ENCODE measurements at places on chromosomes 11 and 22.

DNA sequence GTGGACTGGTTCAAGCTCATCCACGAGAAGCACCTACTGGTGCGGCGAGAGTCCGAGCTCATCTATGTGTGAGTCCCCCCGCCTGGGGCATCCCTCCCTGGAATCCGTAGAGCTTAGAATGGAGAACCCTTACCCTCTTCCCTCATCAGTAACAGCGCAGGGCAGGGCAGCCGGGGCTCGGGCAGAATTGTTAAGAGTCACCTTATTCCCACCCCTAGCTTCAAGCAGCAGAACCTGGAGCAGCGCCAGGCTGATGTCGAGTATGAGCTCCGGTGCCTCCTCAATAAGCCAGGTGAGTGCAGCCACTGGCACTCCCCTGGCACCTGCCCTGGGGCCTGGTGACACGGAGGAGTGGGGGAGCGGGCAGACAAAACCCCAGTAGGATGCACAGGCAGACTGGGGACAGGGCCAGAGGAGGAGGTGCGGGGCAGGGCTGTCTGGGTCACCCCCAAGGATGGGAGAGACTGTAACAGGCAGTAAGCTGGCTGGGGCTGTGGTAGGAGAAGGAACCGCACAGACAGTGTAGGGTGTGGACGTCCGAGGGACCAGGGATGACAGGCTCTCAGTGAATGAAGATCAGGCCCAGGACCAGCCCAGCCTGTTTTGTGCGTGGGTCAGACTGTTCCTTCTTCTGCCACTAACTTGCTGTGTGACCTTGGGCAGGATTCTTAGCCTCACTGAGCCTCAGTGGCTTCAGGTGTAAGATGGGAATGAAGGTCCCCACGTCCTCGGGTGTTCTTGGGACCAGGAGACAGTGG, 20.4 kb downstream of the C22orf23 start:
- no peak for DNase-seq

GRCh38 chr11:92623055-92623454, 346.4 kb upstream of the MTNR1B start:
- no peak for DNase-seq

GRCh38 chr11:124898711-124899110, 1.0 kb upstream of the ROBO4 start:
- no peak for DNase-seq

GRCh38 chr11:252666-253065, 15.9 kb downstream of the PSMD13 start:
- DNase-seq: no peak

- DNase-seq: peak; percentile 70
These were observed 80.6 kb downstream of the WNT7B start for GRCh38 chr22:45896153-45896951.

- no peak for DNase-seq
These were observed 76.7 kb downstream of the FAR1 start for GRCh38 chr11:13745165-13745564.

GRCh38 chr11:114525682-114526081, 34.0 kb downstream of the NXPE1 start:
- DNase-seq: no peak

DNA sequence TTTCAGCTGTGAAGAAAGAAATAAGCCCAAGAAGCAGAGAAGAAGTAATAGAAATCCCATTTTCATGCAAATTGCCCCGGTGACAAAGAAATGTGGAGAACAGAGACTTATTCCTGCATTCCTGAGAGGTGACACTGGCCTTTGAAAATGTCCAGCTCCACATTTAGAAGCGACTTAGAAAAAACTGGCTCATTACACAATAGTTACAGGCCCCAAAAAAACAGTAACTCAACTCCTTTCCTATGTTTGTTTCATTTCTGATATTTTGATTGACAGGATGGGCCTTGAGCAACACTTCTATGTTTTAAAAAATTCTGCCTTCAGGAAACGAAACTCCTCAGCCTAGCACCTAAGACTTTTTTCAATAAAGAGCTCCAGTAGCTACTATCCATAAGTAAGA, 726.9 kb upstream of the TENM4 start:
- no peak for DNase-seq

DNA sequence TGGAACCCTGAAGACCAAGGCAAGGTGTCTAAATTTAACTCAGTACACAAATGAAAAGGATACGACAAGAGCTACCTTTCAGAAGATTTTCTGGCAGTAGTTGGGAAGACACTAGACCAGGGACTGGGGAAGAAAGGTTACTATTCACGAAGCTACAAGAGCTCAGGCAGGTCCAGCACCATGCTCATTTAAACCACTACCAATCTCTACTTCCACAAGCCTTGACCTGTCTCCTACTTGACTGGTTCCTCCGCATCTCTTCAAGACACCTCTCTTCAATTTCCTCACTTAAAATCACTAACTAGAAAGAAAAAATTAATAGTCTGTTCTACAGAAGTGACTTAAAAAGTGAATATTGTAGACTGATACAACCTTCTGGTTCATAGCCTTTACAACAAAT, 22.9 kb downstream of the TCF20 start:
- DNase-seq: no peak

GRCh38 chr11:64455456-64456261, 96.7 kb downstream of the RPS6KA4 start:
- DNase-seq: peak; percentile 59

GRCh38 chr11:80559942-80560341, 1119.1 kb upstream of the TENM4 start:
- DNase-seq: no peak

- DNase-seq: no peak
These were observed 3.6 kb upstream of the VWCE start for GRCh38 chr11:61298663-61299244.

DNA sequence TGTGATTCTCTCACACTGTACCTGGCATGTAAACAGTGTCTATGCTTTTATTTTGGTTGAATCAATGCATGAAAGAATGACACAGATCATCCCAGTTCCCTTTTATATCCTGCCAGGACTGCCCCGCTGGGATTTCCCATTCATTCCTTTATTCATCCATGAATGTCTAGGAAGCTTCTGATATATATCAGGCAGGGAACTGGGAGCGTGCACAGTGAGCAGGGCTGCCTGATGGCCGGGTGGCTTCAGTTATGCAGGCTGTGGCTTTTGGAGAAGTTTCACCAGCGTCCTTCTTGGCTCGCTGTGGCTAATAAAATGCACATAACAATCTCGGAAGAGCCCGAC, 789.0 kb downstream of the TBC1D22A start:
- no peak for DNase-seq

GRCh38 chr11:63371396-63371795, 1.8 kb downstream of the SLC22A9 start:
- no peak for DNase-seq

GRCh38 chr11:16750417-16750816, 12.0 kb downstream of the C11orf58 start:
- DNase-seq: no peak

DNA sequence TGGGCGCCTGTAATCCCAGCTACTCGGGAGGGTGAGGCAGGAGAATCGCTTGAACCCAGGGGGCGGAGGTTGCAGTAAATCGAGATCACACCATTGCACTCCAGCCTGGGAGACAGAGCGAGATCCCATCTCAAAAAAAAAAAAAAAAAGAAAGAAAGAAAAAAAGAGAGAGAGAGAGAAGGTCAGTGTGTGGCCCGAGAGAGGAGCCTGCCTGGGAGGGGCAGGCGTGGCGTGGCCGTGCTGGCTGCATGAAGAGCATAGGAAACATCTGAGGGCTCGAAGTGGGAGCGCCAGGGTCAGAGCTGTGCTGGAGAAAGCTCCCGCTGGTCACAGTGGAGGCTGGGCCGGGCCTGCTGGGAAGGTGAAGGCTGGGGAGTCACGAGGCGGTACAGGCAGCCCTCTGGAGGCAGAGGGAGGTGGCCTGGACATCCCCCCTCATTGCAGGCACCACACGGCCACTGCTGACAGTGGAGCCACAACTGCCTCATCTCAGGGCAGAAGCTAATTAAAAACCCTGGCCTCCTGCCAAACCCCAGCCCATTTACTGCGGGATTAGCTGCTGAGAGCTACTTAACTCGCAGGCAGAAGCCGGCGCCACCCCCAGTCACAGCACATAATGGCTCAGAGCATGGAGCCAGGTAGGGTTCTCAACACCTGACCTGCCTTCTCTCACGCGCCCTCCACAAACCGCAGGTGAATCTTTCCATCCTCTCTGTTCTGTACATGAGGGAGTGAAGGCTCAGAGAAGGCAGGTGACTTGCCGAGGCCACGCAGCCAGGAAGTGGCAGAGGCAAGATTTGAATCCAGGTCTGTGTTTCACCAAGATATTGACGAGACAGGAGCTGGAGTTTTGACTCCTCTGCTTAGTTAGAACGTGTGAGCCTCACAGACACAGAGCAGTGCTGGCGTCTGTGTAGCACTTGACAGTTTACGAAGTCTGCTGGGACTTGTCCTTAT, 32.6 kb downstream of the NFAM1 start:
- DNase-seq: peak; percentile 49

GRCh38 chr11:122197066-122197987, 81.3 kb upstream of the BLID start:
- DNase-seq: no peak

- no peak for DNase-seq
These were observed 1.7 kb upstream of the CRYBB1 start for GRCh38 chr22:26619510-26619909.

DNA sequence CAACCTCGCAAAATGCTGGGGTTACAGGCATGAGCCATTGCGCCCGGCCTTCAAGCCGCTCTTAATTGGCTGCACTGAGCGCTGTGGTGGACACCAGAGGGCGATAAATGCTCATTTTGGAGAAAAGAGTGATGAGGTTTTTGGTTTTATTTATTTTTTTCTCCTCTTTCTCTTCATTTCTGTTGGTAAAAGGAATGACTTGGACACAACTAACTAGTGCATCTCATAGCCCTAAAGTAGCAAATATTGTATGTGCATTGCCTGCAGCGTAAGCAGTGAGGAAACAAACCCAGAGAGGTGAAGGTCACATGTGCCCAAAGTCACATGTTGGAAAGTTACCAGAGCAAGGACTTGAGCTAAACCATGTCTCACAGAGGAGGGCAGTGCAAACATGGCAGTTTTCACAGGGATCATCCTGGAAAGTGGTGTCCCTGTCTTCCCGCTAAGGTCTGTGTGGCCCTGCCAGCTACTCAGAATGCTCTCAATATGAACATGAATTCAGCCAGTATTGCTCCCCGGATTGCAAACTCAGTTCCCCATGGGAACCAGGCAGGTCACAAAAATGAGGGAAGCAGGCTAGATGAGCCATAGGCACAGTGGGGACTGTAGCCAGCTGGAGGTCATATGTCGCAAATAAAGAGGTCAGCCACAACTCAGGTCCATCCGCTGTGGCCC, 8.6 kb upstream of the CD82 start:
- DNase-seq: peak; percentile 86

DNA sequence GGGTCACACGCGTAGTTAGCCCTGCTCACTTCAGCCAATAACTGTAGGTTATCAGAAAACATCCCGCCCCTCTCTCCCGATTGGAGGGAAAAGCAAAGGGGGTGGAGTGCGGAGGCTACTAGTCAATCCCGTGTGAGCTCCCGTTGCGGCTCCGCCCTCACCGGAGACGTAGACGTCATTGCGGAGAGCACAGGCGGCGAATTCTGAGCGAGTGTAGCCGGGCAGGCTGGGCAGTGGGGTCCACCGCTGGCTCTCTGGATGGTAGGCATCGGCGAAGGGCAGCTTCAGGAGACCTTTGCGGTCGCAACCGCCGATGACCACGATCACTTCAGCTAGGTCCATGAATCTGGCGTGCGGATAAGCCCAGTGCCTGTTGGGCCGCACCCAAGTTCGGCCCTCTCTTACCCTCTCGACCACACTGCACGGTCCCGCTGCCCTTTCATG, 4.7 kb downstream of the KLHL35 start:
- DNase-seq: peak; percentile 93

DNA sequence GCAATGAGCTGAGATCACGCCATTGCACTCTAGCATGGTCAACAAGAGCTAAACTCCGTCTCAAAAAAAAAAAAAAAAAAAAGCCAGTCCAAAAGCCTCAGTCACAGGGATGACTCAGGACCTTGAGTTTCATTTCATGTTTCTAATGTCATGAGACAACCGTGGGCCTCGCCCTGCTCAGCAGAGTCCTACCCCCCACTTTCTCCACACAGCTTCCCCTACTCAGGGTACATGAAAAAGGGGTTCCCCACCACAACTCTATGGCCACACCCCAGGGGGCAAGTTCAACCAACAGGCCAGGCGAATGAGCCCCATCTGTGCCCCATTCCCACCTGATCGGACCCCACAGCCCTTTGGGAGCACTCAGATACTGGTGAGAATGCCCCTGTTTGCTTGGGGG, 24.3 kb upstream of the ADA2 start:
- DNase-seq: no peak

- no peak for DNase-seq
These were observed 684.7 kb downstream of the TBC1D22A start for GRCh38 chr22:47446821-47447810.

DNA sequence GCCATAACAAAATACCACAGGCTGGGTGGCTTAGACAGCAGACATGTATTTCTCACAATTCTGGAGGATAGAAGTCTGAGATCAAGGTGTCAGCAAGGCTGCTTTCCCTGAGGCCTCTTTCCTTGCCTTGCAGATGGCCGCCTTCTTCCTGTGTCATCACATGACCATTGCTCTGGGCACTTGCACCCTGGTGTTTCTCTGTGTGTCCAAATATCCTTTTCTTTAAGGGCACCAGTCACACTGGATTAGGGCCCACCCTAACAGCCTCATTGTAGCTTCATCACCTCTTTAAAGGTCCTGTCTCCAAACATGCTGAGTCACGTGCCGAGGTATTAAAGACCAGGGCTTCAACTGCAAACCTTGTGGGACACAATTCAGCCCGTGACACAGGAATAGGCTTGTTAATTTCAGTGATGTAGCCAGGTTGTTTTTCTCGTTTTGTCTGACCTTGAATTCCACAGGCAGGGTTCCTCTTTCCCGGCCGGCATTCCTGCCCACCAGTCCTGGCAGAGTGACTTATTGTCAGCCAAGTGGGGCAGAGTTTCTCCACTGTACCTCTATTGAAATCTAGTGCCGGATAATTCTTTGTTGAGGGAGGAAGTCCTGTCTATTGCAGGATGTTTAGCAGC, 100.1 kb downstream of the KCNQ1OT1 start:
- no peak for DNase-seq

- DNase-seq: no peak
These were observed 19.8 kb upstream of the TLCD5 start for GRCh38 chr11:120305286-120305685.

GRCh38 chr11:116379185-116379828, 393.5 kb downstream of the BUD13 start:
- DNase-seq: no peak

DNA sequence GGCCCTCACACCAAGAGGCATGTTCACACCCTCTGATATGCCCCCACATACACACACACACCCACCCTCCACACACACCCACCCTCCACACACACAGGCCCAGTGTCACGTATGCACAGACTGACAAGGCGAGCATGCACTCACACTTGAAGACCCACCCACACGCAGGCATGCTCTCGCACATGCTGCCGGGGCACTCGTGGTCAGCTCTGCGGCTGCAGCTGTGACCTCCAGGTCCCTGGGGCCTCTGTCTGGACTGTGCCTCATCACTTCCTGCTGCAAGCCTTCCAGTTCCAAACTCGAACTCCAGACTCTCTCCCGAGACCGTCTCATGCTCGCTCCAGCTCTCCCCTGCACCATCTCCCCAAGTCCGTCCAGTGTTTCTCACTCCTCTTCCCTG, 9.5 kb downstream of the DCHS1 start:
- no peak for DNase-seq

Data from posterior cingulate gyrus (tissue), 11 donors.